MCF 10A (cell line): ENCODE measurements at places on chromosomes 4 and X. TPM values are rescaled to one million over a fixed set of nuclear protein-coding genes. Genes with fewer than 3 reads are reported as not detected.

Gene SORCS2
- 0.05 TPM in 1 of 2 replicates, not detected in the other for total RNA-seq

Gene SLIT2
- 8.4 and 10.2 TPM in 2 replicates for total RNA-seq

GRCh38 chr4:48234575-48234974 lies 35.1 kb downstream of the TEC start:
- DNase-seq, result no peak

- DNase-seq, result peak; percentile 78
Observed at GRCh38 chr4:135434936-135435335, 1233.3 kb upstream of the PABPC4L start.

DNA sequence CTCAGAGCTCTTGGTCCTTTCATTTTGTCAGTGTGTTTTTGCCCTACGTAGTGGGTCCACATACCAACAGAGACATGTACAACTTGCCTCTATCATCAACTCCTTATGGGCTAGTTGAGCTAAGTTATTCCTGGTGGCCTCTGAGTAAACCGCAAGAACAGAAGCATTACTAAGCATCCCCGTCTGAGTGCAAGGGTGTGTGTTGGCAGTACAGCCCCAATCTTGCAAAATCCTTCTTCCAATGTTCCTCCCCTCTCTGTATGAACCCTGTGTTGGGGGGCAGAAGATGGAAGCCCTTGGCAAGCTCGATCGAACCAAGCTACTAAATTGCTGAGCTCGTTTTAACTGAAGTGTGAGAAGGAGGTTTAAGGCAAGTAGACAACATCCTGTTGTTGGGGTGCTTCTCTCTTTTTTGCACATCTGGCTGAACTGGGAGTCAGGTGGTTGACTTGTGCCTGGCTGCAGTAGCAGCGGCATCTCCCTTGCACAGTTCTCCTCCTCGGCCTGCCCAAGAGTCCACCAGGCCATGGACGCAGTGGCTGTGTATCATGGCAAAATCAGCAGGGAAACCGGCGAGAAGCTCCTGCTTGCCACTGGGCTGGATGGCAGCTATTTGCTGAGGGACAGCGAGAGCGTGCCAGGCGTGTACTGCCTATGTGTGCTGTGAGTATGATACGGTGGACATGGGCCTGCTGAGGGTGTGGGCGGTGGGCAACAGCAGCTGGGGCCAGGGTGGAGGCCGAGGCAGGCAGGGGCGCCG lies at the start of gene SH2D1A:
Gene SH2D1A (plus strand): TSS at position 447 of the 760 bp plus-strand sequence. CDS start 80 bp downstream, at position 527.
- DNase-seq, result no peak

GRCh38 chr4:30862196-30862595 lies 142.0 kb downstream of the PCDH7 start:
- DNase-seq, result no peak

- no peak for DNase-seq
Observed at GRCh38 chrX:13702111-13702789, 13.3 kb downstream of the RAB9A start.

DNA sequence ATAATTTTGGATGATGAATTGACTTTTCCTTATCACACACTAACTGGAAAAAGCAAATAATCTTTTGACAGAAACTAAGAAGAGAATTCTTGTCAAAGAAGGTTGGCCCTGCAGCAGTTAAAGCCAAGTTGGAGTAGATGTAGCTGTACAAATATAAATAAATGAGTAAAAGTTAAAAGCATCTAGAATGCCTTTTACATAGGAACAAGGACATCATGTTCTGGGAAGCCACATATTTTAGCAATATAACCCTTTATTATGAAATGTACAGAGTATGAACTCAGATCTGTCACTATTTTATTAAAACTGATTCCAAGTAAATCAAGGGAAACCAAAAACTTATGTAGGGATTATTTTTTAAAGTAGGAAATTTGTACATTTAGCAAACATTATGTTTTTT lies 269.4 kb upstream of the FAT4 start:
- no peak for DNase-seq

- peak; percentile 84 for DNase-seq
Observed at GRCh38 chr4:166165829-166166420, 292.9 kb downstream of the TLL1 start.

GRCh38 chr4:4446434-4446833 lies 59.5 kb downstream of the NSG1 start:
- no peak for DNase-seq

GRCh38 chr4:99438405-99438780 lies 3.3 kb upstream of the ADH7 start:
- no peak for DNase-seq
